ENCODE measurements at places on chromosomes 5 and 9.
A peak's percentile ranks its signal among the peaks of the same experiment; 100 is the strongest.

- DNase-seq = no peak
Measured at GRCh38 chr5:171888051-171888481, 102.4 kb downstream of the SMIM23 start.

DNA sequence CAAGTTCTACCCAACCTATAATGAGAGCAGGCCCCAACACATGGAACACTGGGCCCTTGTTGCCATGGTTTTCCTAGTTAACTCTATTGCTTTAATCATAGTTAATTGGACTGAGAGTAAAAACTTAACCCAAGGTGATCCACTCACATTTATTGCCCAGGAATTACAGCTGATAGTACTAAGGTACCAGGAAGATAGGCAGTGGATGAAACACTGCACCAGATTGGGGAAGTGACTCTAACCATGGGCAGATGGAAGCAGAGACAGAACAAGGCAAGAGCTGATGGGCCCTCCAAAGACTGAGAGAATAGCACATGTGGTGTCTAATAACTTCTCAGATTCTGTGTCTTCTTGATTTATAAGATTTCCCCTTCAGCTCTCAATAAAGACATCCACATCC lies 145.7 kb upstream of the TRIM32 start:
- DNase-seq = no peak

GRCh38 chr5:25006237-25006636 lies 361.5 kb upstream of the CDH10 start:
- no peak for DNase-seq

DNA sequence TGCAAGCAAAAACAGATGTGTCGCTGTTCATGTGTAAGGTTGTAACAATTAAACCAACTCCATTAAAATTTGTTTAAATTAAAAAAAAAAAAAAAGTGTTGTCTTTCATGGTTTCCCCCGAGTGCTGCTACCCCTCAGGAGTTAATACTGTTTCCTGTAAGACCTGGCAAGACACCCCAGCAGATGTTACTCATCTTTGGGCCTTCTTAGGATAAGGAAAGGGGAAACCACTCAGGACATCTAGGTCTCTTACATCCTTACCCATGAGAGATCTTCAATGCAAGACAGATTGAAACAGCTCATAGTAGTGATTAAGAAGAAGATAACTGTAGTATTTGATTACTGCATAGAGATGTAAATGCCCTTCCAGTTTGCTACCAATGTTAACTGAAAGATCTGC lies 33.5 kb upstream of the F2R start:
- DNase-seq = peak; percentile 49

DNA sequence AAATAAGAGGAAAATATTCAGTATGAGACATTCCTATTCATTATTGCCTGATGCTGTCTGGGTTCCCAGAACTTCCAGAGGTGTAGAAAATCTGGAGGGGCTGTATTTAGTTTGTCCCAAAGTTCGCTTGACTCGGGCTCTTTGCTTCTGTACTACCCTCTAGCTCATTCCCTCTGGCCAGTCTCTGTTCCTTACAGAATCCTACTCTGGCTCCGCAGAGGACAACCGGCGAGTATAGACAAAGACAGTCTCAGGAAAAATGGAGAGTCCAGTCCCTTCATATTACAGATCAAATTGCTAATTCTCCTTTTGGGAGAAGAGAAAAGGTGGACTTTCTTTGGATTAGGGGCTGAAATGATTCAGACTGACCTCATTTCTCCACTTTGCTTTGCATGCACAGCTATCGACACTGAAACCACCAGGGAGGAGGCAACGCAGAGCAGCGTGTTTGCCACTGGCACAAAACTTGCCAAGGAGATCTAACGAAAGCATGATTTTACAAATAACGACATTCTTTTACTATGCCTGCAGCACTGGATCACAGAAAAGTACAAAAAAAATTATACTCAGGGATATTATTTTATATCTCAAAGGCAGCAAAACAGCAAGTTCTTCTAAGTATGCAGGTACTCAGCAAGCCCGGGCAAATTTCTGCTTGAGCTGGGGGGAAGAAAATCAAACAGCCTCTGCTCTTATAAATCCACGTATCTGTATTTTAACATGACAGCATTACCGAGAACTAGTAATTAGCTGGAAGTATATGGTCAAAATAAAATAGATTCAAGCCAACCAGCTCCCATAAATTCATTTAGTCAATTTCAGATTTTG lies 279.7 kb downstream of the NPR3 start:
- no peak for DNase-seq

- no peak for DNase-seq
Measured at GRCh38 chr9:81549500-81550206, 139.7 kb downstream of the TLE1 start.

DNA sequence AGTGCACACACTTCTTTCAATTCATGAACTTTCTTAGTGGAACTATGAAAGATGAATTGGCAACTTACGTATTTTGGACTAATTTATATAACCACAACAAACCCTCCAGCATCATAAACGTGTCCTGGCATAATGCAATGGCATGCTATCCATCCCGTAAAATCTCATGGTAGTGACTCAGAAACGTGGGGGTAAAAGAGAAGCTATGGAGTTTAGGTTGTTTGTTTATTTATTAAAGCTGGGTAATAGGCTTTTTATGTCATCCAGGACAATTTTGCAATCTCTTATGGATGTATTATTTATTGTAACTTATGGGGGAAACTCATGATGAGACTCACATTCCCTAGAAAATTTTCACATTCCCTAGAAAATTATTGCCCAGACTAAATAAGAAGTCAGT lies 106.3 kb downstream of the GDA start:
- no peak for DNase-seq

GRCh38 chr9:19028835-19029451 lies 4.1 kb downstream of the SAXO1 start:
- peak; percentile 64 for DNase-seq

- DNase-seq = no peak
Measured at GRCh38 chr5:7801891-7802614, 48.9 kb downstream of the CFAP90 start.

- no peak for DNase-seq
Measured at GRCh38 chr5:147152086-147152485, 82.7 kb upstream of the STK32A start.

DNA sequence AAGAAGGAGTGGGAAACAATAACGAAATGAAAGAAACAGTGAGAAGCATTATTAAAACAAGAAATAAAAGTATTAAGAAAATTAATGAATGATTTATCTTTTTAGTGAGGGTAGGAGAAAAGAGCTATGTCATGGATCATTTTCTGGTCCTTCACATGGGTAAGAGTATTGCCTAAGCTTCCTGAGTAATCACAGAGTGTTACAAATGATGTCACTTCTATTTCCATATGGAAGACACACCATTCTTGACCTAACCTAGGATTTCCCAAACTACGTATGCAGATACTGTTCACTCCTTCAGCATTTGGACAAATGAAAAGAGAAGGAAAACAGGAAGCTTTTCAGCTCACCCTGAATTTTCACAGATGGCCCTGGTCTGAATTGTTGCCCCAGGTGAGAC lies 3.3 kb upstream of the TSLP start:
- DNase-seq = no peak

- DNase-seq = peak; percentile 53
Measured at GRCh38 chr5:125582352-125582751, 835.9 kb upstream of the ZNF608 start.

All from fibroblast of skin of right biceps (primary cell).